Skin of body (tissue), 3 donors: ENCODE measurements at places on chromosomes 11 and 22.

GRCh38 chr22:46429325-46429853 is 93.9 kb downstream of the TRMU start:
- no peak for DNase-seq

DNA sequence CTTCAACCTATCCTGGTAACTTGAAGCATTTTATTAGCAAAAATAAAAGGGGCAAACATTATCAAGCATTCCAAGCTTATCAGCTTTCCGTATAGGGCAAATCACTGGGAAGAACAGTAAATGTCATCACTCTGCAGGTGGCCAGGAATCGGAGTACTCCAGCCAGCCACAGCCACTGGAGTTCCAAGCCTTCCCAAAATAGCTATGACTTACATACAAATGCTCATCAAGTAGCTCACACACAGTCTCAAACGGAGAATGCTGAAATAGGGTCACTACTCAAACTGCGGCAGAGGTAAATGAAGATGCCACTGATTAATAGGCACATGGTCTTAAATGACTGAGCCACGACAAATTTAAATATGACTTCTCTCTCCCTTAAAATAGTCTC is 2.1 kb downstream of the USP28 start:
- no peak for DNase-seq

- no peak for DNase-seq
Measured at GRCh38 chr11:66329165-66329673, 7.0 kb downstream of the RIN1 start.

- DNase-seq, result no peak
Measured at GRCh38 chr11:46386005-46386578, 4.6 kb downstream of the MDK start.
